ENCODE measurements at places on chromosomes 7 and 10.
A peak's percentile ranks its signal among the peaks of the same experiment; 100 is the strongest.

- no peak for DNase-seq
Measured at GRCh38 chr10:110651044-110651958, 7.2 kb downstream of the RBM20 start.

DNA sequence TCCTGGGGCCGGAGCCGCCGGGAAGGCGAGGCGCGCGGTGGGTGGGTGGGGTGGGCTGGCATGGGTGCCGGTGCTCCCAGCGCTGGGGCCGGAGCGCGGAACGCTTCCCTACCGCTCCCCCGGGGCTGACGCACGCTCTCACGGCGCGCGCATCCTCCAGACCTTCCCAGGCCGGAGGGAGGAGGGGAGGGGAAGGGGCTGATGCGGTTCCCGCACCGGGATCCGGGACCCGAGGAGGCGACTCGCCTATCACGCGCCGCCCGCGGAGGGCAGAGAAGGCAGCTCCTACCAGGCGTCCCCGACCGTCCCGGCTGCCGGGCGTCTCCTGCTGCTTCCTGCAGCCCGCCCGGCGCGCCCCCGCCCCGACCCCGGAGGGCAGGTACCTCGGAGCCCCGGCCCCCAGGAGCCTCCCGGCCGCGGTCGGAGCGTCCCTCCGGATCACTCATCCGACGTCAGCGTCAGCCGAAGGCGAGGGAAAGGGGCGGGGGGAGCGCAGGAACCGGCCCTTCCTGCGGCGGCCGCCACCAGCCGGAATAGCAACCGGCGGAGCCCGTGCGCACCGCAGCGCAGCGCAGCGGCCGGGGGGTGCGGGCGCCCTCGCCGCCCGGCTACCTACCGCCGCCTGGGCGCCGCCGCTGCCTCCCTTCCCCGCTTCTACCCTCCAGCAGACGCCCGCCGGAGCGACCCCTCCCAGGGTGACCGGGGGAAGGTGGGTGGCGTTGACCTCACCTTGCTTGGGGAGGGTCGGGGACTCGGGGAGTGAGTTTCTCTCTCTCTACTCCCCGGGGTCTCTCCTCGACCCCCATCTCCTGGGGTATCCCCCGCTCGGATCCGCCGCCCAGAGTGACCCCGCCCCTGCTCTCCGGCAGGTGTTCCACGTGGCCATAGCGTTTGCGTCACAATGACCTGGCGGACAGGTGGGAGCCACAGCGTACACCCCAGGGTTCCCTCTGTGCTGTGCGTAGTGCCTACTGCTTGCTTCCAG lies at the start of gene ICA1:
TSS of gene ICA1 (minus strand) at position 457 of the 985 bp plus-strand sequence. CDS start 26,241 bp downstream, outside the sequence.
- DNase-seq = no peak

- no peak for DNase-seq
Measured at GRCh38 chr10:88702848-88703597, 3.0 kb upstream of the LIPK start.

DNA sequence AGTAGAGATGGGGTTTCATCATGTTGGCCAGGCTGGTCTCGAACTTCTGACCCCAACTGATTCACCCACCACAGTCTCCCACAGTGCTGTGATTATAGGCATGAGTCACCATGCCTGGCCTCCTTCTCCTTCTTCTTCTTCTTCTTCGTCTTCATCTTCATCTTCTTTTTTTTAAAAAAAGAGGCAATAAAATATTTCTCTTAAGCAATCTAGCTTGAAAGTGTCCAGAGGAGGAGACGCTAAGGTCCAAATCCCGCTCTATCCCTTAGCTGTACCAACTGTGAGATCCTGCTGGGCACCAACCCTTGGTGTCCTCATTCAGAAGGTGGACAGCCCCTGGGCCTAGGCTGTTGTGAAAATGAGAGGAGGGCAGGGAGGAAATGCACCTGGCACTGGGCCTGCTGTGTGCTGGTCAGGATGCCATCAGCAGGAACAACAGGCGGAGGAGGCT lies 13.9 kb upstream of the PSAP start:
- DNase-seq = peak; percentile 49

GRCh38 chr7:127189886-127190285 lies 62.9 kb downstream of the GRM8 start:
- no peak for DNase-seq

DNA sequence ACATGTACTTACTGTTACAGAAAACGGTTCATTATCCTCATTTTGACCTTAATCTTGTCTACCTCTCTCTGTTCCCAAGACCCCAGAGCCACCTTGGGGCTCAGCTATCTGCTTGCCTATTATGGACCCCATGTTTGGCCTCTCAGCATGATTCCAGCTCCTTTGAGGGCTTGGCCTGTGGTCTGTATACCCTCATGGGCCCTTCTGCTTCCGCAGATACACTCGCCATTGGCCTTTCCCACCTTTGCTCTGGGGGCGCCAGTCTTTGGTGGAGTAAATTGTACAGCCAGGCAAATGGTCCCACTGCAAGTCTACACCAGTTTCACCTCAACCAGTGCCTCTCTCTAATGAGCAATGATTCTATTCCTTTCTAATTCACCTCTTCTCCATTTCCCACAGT lies 109.2 kb upstream of the ZNF746 start:
- DNase-seq = no peak

DNA sequence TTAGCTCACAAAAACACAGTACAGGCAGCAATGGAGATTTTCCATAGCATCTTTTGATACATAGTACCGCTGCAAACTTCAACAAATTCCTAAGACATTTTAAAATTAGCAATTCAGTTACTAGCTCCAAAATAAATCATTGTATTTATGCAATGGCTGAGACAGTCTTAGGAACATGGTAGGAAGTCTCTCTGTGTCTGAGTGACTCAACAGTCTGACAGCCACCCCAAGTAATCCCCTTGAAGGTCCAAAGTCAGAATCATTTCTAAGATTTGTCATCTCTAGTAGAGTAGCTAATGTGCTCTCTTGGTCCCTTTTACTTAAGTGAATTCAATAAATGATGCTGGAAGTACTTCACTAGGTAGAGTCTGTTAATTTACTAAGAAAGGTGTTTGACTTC lies 93.8 kb upstream of the NOBOX start:
- no peak for DNase-seq

DNA sequence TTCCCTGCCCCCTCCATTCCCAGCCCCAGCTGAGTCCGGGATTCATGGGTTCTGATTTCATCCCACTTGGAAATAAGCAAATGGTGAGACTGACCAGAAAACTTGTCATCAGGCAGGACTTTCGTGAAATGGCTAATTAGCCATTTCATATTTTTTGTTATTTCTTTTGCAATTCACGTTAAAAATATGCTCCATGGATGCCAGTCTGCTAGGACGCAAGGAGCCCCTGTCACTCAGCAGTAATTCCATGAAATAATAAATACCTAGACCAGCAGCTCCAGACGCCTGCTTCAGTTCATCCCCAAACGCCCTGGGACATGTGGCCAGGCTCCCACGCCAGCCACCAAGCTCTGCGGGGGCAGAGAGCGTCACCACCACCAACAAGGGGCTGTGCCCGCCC lies 111.0 kb downstream of the TRIL start:
- no peak for DNase-seq

DNA sequence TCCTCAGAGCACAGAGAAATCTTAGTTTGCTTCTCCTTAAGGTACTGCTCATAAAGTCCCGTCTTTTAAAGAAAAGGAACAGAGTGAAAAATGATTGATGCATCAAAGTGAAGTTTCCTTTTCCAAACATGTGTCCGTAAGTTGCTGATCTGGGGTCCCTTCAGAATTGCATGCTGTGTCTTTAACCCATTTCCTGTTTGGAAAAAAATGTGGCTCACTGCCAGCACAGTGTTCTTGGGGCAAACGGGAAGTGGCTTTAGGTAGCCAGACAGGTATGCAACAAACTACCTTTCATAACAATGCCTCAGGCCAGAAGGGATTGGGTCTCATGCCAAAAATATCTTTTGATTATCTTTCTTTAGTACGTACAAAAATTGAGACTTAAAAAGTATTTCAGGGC lies 50.9 kb downstream of the TFAM start:
- no peak for DNase-seq

DNA sequence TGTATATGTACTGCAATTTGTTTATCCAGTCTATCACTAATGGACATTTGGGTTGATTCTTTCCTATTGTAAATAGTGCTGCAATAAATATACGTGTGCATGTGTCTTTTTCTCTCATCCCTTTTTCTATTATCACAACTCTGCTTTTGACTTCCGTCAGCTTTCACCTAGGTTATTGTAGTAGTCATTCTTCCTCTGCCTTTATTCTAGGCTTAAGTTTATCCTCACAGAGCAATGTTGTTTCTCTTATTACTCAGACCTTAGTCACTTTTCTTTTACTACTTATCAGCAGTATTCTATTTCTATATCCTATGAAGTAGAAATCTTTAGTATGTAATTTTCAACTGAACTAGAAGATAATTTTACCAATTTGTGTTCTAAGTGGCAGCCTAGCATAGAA lies 175.3 kb upstream of the SEMA3E start:
- DNase-seq = peak; percentile 1

- DNase-seq = no peak
Measured at GRCh38 chr7:96061844-96062243, 260.1 kb downstream of the SLC25A13 start.

GRCh38 chr7:95545007-95545615 lies 51.2 kb downstream of the PDK4 start:
- DNase-seq = peak; percentile 1

DNA sequence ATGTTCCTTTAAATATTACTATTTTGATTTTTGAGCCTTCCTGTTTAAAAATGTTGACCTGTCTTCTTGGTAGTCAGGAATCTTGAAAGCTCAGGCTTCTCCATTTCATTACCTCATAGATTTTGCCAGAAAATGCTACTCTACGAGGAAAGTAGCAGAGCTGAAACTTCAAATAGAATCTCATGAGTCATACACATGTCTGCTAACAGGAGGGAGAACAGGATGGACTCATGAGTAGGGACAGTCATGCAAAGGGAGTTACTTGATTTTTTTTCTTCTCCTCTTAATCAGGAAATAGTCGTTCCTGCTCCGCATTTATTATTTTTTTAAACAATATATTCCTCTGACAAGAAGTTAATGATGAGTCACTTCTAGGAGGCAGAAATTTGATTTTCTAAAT lies 37.0 kb upstream of the MINDY3 start:
- no peak for DNase-seq

GRCh38 chr10:86363184-86363832 lies 3.3 kb downstream of the GRID1 start:
- DNase-seq = no peak

- no peak for DNase-seq
Measured at GRCh38 chr10:103877861-103878260, 22.5 kb upstream of the SH3PXD2A start.

GRCh38 chr10:101772895-101773761 lies 2.8 kb downstream of the FGF8 start:
- DNase-seq = no peak

DNA sequence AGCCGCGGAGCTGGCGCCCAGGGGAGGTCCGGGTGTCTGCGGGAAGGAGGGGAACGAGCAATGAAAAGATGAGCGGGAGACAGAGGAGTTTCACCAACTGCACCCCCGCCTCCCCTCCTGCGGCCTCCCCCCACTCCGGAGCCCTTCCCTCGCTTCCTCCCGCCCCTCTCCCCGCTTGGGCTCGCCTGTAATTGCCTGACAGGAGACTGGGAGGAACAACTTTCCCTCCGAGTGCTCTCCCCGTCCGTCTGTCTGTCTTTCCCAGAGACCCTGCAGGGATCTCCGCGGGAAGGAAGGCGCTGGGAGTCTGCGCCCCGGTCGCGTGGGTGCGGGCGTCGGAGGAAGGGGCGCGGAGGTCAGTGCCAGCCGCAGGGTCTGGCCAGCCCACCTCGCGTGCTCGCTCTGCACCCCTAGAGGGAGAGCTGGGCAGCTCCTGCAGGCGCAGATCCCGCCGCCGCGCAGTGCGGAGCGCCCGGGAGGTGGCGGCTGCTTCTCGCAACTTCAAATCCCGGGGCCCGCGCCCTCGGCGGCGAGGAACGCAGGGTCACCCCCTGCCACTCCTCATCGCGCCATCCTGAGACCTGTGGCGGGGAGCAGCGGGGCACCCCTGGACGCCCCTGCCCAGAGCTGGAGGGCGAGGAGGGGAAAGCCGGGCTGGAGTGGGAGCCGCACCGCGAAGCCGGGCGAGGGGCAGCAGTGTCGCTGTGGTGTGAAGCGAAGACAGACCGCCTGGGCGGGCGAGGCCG lies 511 bp upstream of the NRP1 start:
- no peak for DNase-seq

Data from HS-27A (cell line).